ENCODE measurements at places on chromosomes 5 and 9.

- no peak for DNase-seq
Measured at GRCh38 chr9:19252174-19252884, 21.8 kb downstream of the DENND4C start.

GRCh38 chr9:107466826-107467225 is 22.7 kb downstream of the KLF4 start:
- DNase-seq: no peak

DNA sequence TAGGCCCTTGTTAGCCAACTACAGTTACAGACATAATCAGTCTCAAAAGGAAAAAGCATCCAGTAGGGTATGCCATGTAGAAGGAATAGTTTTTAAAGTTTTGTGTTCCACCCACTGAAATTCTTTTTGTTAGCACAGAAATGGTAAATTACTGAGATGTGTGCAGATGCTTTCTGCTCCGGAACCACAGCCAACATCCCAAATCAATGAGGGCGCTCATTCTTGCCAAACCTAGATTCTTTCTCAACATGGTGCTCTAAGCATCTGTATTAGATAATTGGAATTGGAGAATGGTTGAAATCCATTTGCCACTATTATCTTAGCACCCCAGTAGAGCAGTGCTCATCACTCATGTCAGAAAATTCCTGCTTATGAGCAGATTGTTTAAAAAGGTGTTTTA is 127.8 kb downstream of the SEC61B start:
- no peak for DNase-seq

DNA sequence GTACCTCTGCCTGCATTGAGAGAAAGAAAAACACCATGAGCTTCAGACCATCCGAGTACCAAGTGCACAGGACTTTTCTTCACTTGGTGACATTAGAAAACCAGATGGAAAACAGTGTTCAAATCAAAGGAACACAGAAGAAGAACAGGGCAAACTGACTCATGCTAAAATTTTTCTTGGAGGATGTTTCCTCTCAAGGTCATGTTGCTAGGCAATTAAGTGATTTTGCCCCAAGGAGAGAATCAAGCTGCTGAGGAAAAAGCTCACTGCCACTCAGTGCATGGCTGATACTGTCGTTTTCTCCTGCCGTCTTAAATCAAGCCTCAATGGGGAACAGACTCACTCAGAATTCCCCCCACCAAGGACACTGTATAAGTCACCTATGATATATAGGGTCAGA is 57.9 kb upstream of the SIMC1 start:
- DNase-seq: no peak

DNA sequence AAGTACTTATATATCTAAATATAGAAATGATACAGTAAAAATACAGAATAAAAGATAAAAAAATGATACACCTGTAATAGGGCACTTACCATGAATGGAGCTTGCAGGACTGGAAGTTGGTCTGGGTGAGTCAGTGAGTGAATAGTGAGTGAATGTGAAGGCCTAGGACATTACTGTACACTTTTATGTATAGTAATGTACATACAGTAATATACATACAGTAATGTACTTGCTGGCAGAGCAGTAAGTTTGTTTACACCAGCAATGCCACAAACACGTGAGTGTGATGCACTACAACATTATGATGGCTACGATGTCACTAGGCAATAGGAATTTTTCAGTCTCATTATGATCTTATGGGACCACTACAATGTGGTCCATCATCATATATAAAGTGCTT is 34.2 kb downstream of the SUSD1 start:
- no peak for DNase-seq

DNA sequence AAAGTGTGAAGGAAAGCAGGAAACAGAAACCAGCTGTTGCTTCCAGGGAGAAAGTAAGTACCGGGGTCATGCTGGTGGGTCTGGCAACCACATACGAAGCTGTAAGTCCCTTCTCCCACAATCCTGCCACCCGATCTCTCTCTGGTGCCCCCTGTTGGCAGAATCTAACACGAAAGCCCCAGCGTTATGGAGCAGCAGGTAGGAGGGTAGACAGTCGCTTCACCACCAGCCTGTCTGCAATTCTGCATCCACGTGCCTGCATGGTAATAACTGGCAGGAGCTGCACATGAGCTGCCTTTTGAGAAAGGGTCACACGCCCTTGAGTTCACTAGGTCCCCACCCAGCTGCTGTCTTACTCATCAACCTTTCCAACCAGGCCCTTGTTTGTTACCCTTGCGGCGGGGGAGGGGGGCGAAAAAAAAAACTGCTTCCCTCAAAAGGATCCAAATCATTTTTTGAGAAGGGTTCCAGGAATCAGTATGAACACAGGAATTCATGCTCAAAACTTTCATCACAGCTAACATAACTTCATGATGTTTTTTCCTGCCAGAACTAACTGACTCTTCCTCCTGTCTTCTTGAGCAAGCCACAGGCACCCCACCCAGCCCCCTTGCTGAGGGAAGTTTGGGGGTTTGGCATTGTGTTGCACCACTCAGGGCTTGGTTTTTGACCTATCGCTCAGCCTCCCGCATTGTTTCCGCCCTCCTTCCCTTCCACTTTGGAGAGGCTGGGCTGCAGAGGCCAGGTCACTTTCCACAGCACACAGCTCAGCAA is 19.6 kb upstream of the TMEM252 start:
- peak; percentile 82 for DNase-seq

DNA sequence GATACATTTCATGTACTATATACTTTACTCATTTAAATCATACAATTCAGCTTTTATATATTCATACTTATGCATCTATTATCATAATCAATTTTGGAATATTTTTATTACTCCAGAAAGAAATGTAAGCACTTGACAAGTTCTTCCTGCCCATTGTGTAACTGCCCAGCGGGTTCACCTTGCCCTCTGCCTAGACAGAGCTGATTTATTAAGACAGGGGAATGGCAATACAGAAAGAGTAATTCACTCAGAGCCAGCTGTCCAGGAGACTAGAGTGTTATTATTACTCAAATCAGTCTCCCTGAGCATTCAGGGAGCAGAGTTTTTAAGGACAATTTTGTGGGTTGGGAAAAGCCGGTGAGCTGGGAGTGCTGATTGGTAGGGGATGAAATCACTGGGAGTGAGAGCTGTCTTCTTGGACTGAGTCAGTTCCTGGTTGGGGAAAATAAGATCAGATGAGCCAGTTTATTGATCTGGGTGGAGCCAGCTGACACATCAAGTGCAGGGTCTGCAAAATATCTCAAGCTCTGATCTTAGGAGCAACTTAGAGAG is 16.1 kb upstream of the SPIN1 start:
- no peak for DNase-seq

DNA sequence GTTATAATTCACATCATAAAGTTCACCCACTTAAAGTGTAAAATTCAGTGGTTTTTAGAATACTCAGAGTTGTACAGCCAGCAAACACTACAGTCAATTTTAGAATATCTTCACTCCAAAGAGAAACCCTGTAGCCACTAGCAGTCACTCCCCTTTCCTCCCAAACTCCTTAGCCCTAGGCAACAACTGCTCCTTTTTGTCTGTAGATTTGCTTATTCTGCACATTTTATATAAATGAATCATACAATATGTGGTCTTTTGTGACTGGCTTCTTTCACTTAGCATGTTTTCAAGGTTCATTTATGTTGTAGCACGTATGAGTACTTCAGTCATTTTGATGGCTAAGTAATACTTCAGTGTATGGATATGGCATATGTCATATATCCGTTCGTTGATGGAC is 38.7 kb downstream of the TGFBR1 start:
- DNase-seq: no peak

GRCh38 chr5:126339215-126339805 is 83.9 kb upstream of the GRAMD2B start:
- DNase-seq: no peak

- peak; percentile 49 for DNase-seq
Measured at GRCh38 chr5:154813736-154814135, 36.7 kb downstream of the FAXDC2 start.

DNA sequence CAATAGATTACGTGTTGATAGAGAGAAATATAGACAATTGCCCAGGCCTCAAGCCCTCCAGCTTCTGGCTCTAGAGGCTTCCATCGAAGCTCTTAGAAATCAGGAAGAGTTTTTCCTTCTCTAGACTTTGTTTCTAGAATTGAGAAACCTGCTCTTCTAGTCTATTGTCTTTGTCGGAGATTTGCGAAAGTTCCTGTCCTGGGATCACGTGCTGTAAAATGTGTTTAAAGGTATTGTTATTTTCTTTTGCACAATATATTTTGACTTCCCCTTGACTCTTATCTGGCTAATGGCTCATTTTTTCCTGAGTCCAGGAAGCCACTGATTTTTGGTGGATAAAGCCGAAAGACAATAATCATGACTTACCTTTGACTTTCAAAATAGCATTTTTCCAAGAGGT is 32.1 kb downstream of the IRX2 start:
- no peak for DNase-seq

GRCh38 chr5:58764199-58764598 is 181.3 kb downstream of the RAB3C start:
- no peak for DNase-seq

GRCh38 chr9:16268067-16268881 is 602.2 kb downstream of the BNC2 start:
- no peak for DNase-seq

GRCh38 chr9:91843623-91844148 is 106.3 kb downstream of the ROR2 start:
- no peak for DNase-seq

- DNase-seq: no peak
Measured at GRCh38 chr5:165913059-165913458, 2378.4 kb upstream of the WWC1 start.

GRCh38 chr9:113577525-113578261 is 114.2 kb downstream of the RGS3 start:
- no peak for DNase-seq

GRCh38 chr5:123142206-123142915 is 53.3 kb downstream of the PRDM6 start:
- DNase-seq: no peak

GRCh38 chr5:144281784-144282183 is 111.1 kb downstream of the KCTD16 start:
- DNase-seq: no peak

DNA sequence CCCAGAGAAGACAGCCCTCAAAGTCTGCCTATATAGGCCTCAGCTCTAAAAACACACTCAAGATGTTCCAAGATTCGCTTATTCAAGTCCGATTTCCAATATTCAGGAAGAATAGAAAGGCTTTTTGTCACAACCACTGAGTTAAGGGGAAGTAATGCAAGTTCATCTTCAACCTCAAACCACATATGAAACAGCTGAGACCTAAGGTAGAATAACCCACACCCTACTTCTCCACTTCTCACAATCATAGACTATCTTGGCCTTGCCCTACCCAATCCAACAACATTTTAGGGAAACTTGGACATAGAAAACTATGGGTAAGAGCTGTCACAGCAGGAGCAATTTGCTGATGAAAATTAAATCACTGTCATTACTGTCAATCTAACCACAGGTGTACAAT is 152.0 kb upstream of the LRRTM2 start:
- no peak for DNase-seq

DNA sequence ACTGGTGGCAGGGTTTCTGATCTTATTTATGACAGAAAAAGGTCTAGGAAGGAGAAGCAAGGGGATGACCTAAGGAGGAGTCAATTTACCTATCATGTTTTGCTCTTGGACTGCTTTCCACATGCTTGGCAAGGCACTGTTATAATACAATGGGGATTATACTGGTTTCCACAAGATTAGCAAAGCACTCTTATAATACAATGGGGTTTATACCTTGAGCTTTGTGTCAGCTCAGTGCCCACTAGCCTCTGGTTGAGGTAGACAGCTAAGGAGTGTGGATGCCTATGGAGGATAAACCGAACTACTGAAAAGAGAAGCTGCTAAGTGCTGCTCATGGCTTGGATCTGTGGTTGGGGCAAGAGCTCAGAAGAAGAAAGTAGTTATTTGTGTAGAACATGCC is 68.7 kb downstream of the MRPS27 start:
- DNase-seq: no peak

GRCh38 chr9:12954441-12954840 is 179.6 kb downstream of the LURAP1L start:
- no peak for DNase-seq

- no peak for DNase-seq
Measured at GRCh38 chr9:121277026-121277425, 9.1 kb downstream of the GSN start.

GRCh38 chr9:114049441-114050225 is 28.5 kb downstream of the AMBP start:
- DNase-seq: no peak

- DNase-seq: no peak
Measured at GRCh38 chr9:134597957-134598883, 43.4 kb upstream of the COL5A1 start.

GRCh38 chr5:61348447-61348846 is 16.4 kb downstream of the ZSWIM6 start:
- no peak for DNase-seq

DNA sequence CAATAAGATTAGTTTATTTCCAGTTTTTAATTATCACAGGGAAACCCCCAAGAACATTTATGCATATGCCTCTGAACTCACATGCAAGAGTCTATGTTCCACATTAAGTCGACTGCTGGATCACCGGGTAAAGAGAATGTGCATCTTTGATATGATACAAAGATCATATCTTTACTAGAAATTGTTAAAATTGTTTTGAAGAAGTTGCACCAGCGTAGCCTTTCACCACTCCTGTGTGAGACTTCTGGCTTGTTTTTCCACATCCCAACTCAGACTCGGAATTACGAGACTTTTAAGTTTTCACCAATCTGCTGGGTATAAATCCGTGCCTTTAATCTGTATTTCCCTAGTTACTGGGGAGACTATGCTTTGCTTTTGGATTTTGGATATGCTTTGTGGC is 113.2 kb downstream of the CEMIP2 start:
- DNase-seq: no peak

GRCh38 chr5:123351240-123351639 is 72.0 kb downstream of the CEP120 start:
- no peak for DNase-seq

DNA sequence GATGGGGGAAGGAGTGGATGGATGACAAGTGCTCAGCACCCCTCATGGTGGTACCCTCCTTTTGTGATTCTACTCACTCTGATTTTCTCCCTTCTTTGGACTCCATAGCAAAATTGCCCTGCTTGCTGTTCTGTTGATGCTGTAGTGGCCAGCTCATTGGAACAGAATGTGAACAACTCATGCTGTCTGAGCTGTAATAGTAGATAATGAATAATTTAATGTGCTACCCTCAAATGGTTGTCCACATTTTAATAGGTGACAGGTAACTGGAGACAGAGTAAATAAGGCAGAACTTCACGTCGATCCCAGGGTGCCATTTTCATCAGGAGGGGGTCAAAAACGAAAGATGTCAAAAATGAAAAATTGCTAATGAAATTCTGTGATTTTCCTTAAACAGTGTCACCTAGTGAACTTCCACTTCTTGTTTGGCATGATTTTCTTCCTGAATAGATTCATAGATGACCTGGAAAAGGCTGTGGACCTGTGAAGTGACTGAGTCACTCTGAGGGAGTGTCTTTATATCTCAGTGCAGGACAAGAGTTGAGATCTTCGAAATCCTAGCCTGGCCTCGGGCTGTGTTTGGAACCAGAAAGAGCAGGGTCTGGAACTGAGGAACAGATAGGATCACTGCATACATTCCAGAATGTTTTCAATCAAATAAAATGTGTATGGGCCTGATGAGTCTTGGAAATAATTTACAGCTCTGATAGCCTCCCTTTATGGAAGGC is 270.2 kb downstream of the PSAT1 start:
- no peak for DNase-seq

GRCh38 chr5:96838201-96839070 is 30.7 kb upstream of the ERAP1 start:
- DNase-seq: no peak

GRCh38 chr5:1387059-1387755 is 42.3 kb upstream of the CLPTM1L start:
- DNase-seq: no peak

- no peak for DNase-seq
Measured at GRCh38 chr9:104914466-104914865, 13.5 kb downstream of the ABCA1 start.
